ENCODE measurements at places on chromosomes 1 and 21. TPM values are rescaled to one million over a fixed set of nuclear protein-coding genes. Genes with fewer than 3 reads are reported as not detected.

PGLYRP4 gene
- total RNA-seq: not detected

GUK1 gene
- 87.5 TPM for total RNA-seq

BSND gene
- 0.47 TPM for total RNA-seq

- DNase-seq: no peak
Observed at GRCh38 chr21:43771199-43771675, 4.9 kb downstream of the CSTB start.

DNA sequence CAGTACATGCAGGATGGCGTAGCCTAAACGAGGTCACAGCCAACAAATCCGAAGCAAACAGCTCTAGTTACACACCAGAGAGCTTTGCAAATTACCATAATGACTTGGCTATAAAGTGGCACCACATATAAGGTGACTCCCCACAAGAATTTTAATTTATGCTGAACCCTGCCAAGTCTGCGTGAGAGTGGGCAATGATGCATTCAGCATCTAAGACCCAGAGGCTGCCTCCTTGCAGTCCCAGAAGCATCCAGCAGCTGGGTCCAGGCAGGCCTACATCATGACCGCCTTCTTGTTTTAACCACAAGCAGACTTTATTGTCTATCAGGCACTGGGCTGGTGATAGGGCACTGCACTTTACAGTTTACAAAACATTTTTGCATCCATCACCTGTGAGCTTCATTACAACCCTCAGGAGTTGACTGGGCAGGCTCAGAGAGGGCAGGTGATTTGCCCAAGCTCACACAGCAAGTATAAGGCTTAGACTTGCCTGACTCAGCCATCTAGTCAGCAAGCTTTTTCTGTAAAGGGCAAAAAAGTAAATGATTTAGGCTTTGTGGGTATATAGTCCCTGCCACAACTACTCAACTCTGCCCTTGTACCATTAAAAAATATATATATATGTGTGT lies 134.6 kb downstream of the GLIS1 start:
- no peak for DNase-seq

DNA sequence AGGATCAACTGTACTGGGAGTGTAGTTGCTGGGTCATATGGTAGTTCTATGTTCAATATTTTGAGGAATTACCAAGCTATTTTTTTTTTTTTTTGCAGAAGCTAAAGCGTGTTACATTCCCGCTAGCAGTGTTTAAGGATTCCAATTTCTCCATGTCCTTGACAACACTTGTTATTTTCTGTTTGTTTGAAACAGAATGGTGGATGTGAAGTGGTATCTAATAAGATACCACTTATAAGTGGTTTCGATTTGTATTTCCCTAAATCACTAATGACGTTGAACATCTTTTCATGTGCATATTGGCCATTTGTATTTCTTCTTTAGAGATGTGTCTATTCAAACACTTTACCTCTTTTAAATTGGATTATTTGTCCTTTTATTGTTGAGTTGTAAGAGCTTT lies 112.2 kb downstream of the DISP1 start:
- DNase-seq: no peak

BCAN gene
- 5.5 TPM for total RNA-seq

LCE3D gene
- total RNA-seq: not detected

DNA sequence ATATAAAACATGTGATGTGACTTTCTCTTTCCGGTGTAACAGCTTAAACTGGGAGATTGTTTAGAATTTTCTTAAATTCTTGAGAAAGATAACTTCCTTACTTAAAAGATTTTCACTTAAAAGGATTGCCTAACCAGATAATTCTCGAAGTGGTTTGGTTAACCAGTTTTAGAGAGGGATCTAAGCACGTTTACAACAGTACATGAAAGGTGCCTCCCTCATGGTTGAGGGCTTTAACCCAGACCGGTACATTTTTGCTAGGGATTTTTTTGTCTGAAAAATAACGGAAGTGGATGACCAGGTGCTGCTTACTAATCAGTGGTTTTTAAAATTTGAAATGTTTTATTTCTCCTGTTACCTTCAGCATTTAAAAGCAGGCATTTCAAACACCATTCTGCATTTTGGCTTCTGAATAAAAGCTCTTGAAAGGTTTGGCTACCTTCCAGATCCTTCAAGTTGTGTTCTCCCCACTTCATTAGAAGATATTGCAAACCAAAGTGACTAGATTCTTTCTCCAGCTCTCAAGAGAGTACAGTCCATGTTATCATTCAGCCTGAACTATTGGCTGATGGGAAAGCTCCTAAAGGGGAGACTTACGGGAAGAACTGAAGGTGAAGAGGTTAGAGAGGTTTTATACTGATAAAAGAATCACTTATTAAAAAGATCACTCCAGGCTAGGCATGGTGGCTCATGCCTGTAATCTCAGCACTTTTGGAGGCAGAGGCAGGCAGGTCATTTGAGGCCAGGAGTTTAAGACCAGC lies 12.8 kb downstream of the S100PBP start:
- no peak for DNase-seq

DNA sequence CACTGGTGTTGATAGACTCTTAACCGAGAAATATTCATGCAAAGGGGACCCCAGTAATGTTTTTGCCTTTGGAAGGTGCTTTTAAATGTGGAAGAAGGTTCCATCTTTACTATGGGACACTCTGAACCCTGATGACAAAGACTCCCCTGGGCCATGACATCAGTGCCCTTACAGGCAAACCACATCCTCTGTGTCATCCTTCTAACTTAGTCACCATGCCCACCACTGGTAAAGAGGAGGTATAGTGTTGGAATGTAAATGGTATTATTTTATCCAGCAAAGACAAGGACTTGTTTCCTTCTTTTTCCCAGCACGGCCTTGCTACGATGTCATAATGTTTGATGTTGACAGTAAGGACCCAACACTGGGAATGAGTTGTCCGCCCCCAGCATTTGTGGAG lies 12.6 kb downstream of the METTL13 start:
- DNase-seq: no peak

DNA sequence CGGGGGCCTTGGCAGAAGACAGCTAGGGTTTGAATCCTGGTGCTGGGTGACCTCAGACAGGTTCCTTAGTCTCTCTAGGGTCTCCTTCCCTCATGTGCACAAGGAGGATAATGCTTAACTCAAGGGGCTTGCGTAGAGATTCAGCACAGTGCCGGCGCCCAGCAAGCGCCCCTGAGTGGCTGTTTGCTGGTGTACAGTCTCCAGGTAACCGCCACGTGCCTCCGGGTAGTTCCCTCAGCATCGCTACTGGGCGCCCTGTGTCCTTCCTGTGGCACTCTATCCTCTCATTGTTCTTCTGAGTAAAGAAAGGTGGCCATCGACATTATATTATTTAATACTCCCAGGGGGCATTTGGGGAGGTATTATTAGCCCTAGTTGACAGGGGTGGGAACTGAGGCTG lies 80.9 kb downstream of the NENF start:
- DNase-seq: no peak

DNA sequence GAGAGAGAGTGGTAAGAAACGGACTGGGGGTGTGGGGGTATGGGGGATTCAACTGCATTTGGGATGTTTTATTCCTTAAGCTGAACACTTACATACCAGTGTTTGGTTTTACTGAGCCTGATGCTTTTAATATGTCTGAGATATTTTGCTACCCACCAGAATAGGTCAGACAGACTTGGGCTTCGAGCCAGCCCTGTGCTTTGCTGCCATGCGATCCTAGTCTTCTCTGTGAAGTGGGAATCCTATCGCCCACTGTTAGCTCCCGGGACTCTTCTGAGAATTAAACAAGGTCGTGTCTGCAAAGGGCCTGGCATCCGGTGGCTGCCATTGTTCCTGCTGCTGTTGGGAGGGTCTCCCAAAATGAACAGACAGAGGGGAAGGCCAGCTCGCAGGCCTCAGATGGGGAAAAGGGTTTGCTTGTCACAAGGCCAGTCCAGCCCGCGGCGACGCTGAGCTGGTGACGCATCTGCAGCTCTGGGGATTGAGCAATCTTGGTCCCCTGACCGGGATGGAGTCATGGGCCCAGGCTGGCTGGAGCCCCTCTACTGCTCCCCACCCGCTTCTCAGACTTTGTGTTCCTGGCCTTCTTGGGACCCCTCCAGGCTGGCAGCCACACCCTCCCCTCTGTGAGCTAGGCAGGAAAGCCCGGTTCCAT lies 26.9 kb upstream of the ECE1 start:
- no peak for DNase-seq

RNF223 gene
- not detected for total RNA-seq

PLD5 gene
- total RNA-seq: 4.2 TPM
